ENCODE measurements at places on chromosomes 4 and X.

GRCh38 chr4:7089213-7089986, 21.5 kb upstream of the GRPEL1 start:
- no peak for DNase-seq

GRCh38 chr4:22688236-22688635, 4.5 kb upstream of the GBA3 start:
- DNase-seq: no peak

DNA sequence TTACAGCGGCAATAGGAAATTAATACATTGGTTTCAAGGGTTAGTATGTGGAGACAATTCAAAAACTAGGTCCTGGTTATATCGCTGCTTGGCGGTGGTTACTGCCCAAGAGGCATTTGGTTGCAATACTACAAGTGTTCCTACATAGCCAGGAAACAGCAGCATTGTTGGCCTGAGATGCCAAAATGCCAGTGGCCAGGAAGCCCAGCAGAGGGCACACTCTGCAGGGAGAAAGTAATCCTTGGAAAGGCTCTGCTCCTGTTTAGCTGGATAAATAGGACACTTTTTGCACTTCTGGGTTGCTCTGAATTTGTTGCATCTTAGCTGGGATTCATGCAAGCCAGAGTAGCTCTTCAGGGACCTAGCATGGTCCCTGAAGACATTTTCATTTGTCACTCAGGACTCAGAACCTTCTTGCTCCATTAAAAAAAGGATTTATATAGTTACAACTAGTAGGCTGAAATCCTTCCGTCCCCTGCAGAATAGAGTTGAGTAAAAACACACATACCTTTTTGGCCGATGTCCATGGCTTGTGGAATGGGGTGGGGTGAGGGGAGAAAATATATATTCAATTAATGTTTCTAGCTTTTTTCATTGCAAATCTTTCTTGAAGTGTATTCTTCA, 8.1 kb upstream of the GPR119 start:
- peak; percentile 14 for DNase-seq

GRCh38 chr4:170110285-170110672, 20.5 kb upstream of the AADAT start:
- no peak for DNase-seq

DNA sequence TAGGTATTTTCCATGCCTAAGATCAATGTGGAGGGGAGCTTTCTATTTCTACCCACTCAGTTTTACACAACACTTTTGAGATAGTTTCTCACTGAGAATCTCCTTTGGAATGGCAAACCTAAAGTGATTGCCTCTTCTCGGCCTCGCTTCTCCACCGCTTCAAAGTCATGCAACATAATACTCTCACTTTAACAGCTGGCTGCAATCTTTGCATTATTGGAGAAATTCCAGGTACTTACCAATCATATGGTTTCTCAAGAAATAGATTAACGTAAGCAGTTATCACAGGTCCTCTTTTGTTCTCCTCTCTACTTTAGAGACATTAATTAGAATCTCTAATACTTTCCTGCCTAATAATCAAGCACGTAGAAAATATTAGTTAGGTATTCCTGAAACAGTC, 3.7 kb upstream of the IL13RA2 start:
- DNase-seq: no peak

DNA sequence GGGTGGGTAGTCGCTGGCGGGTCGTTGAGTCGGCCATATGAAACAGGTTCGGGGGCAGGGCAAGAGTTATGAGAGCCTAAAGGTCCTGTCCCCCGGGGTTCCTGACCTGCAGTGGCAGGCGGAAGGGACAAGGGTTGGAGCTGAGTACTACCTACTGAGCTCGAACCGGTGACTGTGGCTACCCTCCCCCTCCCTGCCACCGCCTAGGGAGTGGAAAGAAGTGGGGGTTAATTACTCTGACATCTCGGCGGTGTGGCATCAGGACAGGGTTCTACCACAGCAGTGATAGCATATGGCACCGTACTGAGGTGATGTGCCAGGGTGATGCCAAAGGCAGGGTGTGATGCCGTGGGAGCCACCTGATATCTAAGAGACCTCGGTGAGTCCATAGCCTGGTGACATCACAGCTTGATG, 307 bp downstream of the ATG4A start:
- DNase-seq: no peak

- no peak for DNase-seq
These were observed 211.8 kb downstream of the GLUD2 start for GRCh38 chrX:121259170-121259569.

GRCh38 chrX:100340491-100341141, 69.5 kb downstream of the PCDH19 start:
- DNase-seq: no peak

DNA sequence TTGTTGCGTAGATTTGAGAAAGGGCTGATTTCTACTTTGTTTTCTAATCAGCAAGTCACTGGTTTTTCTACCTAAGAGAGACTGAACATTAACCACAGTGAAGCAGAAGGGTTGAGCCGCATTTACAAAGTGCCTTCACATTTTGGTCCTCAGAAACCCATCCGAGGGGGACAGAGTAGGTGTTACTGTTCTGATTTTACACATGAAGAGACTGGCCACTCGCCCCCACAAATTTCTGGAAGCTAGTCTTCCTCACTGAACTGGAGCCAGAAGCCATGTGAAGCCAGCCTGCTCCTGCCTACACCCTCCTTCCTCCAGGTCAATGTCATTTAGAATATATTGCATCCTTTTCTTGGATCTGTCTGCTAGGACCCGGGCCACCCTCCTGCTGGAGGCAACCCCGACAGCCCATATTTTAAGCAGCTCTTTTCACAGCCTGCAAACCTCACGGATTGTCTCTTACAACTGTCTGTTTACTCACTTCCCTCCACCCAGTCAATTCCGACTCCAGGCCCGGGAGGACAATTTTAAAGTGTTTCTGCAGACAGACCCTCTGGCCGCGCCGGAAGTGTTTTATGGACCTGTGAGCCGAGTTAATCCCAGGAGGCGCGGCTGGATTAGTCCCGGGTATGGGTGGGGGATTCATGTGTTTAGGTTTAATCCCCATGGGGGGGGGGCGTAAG, 73.2 kb upstream of the BCOR start:
- no peak for DNase-seq

GRCh38 chr4:111502626-111503025, 642.6 kb upstream of the FAM241A start:
- DNase-seq: no peak

All from tibial nerve (tissue), 4 donors.